DMS79 (cell line): ENCODE measurements at places on chromosomes 1 and 21.

GRCh38 chr1:233904633-233905415, at the start of gene SLC35F3:
Gene SLC35F3, plus strand, starts transcription at chr1:233904676.
- DNase-seq, result no peak

- DNase-seq, result no peak
These were observed 866 bp upstream of the WNT2B start for GRCh38 chr1:112507921-112508277.

DNA sequence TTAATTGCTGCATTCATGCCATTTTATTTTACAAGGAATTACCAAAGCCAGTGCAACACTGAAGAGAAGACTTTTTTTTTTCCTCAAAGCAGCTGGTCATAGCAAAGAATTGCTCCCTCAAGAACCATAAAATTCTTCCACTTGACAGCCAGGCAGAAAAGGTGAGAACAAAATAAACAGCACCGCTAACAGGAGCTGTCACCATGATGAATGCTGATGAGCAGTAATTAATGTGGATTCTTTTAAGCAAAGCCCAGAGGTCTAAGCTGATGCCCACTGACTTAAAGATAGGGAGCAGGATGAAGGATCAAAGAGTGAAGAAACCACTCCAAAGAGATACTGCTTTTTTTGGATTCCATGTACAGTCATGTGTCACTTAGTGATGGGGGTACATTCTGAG, 428.4 kb downstream of the BRINP3 start:
- DNase-seq, result no peak

DNA sequence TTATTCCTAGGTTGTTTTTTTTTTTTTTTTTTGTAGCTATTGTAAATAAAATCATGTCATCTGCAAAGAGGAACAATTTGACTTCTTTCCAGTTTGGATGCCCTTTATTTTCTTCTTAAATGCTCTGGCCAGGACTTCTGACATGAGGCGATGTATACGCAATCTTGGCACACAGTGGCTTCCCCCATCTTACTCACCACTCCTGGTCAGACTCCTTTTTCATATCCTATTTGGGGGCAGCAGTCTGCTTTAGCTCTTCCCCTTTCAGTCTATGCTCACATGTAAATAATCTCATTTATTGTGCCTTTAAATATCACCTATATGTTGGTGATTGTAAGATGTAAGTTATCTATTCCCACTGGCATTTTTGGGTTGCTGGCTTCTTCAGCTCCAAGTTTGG, 56.1 kb downstream of the SLAMF6 start:
- DNase-seq, result no peak

DNA sequence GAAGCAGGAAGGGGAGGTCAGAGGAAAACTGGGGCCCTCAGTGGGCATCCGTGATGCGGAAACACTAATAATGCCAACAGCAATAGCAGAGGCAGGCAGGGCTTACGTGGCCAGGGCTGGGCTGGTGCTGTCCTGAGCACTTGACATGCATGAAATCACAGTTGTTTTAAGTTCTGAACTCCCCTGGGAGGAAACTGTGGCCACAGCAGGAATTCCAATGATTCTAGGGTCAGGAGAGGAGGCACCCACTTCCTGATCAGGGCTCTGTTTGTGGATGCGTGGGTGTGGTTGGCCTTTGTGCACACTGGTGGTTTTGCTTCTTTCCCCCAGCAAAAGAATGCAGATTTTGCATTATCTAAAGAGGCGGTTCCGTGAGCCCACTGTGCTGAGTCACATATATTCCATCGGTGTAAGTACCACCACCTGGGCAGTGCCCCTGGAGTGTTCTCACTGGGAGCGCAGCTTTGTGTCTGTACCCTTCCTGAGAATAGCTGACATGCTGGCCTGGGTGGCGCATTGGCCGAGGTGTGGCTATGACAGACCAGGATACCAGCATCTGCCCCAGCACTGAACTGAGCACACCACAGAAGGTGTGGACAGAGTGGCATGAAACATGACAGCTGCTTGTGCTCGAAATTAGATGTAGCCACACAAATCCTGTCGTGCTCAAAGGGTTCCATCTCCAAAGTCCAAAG, 71.0 kb downstream of the PDE9A start:
- no peak for DNase-seq

- DNase-seq, result no peak
These were observed 1.4 kb downstream of the TPM3 start for GRCh38 chr1:154190550-154190949.

DNA sequence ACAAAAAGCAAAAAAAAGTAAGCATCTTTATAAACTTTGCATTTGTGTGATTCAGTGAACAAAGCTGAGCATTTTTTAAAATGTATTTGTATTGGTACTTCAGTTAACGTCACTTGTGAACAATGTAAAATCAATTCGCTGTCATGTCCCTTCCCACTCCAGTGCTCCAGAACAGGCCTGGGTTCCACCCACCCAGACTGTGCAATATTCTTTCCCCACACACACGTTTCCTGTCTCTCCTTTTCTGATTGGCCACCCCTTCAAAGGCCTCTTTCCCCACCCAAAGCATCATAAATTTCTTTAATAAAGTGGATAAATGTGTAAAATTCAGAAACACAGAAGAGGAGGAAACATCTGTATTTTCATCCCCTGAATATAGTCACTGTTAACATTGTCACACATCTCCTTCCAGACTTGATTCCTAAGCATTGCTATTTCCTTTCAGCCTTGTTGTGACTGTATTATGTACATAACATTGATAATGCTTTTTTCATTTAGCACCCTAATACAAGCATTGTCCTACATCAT, 12.0 kb downstream of the CLEC20A start:
- DNase-seq, result no peak

DNA sequence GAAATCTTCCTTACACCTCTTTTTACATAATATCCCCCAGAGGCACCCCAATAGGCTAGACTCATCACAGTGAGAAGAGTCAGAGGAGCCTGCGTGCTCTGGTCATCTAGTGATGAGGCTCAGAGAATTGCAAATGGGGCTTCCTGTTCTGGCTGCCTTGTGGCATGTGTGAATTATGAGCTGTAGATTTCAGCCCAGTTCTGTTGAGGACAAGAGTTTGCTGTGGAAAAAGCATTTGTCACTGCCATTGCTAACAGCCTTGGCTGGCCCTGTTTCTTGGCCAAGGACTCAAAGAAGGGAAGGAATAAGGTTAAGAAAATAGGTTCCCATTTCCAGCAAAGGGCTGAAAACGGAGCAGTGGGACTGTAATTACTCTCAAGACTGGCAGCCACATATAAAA, 30.7 kb downstream of the MRAP start:
- no peak for DNase-seq

- DNase-seq, result no peak
These were observed 8.4 kb downstream of the ANKRD45 start for GRCh38 chr1:173661271-173661670.

- no peak for DNase-seq
These were observed 744.9 kb upstream of the B3GALT2 start for GRCh38 chr1:193931356-193931755.

DNA sequence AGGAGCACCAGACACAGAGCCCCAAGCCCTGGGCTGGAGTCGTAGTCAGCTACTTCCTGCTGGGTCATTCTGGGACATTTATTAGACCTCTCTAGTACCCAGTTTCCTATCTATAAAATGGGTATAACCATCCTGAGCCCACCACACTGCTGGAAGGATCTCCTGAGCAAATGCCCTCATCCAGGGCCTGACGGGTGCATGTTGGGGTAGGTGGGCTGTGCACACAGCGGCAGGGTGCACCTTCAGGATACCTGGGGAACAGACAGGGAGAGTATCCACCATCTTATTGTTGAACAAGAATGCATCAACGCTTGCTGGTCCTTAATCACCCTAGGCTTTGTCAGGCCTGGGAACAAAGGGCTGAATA, 191.0 kb downstream of the HIVEP3 start:
- DNase-seq, result no peak

- no peak for DNase-seq
These were observed 65.5 kb upstream of the BACH1 start for GRCh38 chr21:29233256-29233546.

- no peak for DNase-seq
These were observed 19.6 kb upstream of the FAM89A start for GRCh38 chr1:231059566-231060193.

DNA sequence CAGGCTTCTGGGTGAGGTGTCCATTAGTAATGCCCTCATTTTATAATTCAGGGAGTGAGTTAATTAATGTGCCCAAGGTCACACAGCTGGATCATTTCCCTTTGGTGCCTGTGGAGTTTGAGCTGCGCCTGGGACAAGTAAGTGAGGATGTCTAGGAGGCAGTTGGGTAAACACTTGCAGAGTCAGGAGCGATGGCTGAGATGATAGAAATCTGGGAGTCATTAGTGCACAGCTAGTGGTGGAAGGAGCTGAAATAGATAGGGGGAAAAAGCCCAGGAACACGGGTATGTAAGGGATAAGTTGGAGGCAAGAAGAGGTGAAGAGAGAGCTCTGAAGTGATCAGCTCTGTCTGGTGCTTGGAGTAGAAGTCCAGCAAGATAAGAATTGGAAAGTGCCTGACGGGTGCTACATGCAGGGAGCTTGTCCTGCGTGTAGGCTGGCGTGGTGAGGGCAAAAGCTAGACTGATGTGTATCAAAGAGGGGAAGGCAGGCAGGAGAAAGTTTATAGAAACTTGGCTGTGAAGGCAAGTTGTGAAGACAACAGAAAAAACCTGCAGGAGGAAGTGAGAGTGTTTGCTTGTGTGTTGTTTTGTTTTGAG, 1.7 kb upstream of the SCAF4 start:
- DNase-seq, result no peak

- no peak for DNase-seq
These were observed 94.1 kb downstream of the ADGRL2 start for GRCh38 chr1:81894867-81895266.
